ENCODE measurements at places on chromosomes 4 and X. TPM values are rescaled to one million over a fixed set of nuclear protein-coding genes. Genes with fewer than 3 reads are reported as not detected.
A peak's percentile ranks its signal among the peaks of the same experiment; 100 is the strongest.

SPANXD gene
- total RNA-seq, result not detected

- no peak for DNase-seq
These were observed 15.1 kb upstream of the GK start for GRCh38 chrX:30637874-30638815.

- no peak for DNase-seq
These were observed 229.7 kb upstream of the MBNL3 start for GRCh38 chrX:132718431-132718958.

DNA sequence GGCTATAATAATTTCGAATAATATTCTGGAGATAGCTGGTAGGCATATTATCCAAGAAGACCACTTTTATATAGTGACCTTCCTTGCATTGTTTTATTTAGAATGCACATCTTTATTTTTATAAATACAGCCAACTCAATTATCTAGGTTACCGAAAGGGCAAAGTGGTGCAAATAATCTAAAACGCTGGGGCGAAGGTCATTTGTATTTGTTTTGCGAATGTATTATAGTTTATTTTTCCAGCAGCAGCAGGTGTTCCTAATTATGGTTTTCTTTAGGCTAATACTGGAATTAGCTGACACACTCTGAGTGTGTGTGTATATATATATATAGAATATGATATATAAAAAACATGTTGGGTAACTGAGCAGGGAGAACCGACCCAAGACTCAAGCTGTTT, 48.1 kb upstream of the RAP2C start:
- no peak for DNase-seq

- DNase-seq, result no peak
These were observed 44.8 kb downstream of the RPS6KA3 start for GRCh38 chrX:20221902-20222301.

- no peak for DNase-seq
These were observed 46.7 kb downstream of the FSTL5 start for GRCh38 chr4:162117051-162117450.

RTL3 gene
- total RNA-seq, result not detected

DNA sequence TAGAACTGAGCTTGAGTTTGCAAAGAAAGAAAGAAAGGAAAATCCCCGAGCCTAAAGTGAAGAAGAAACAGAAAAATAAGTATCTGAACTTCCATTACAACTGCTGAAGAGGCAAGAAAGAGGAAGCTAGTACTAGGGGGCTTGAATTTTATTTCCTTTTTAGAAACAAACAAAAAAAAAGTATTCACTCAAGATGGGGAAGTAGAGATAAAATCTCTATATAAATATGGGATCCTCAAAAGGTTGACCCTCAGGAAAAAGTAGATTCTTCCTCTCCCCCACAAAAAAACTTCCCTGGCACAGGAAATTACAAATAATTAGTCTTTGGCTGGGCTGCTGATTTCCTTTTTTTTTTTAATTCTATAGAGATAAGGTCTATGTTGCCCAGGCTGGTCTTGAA, 16.0 kb downstream of the LRBA start:
- DNase-seq, result peak; percentile 44

SSX2B gene
- not detected for total RNA-seq

XG gene
- not detected for total RNA-seq

GRCh38 chrX:13212191-13212651, 107.6 kb downstream of the ATXN3L start:
- no peak for DNase-seq

ARR3 gene
- total RNA-seq, result not detected

CSAG1 gene
- not detected for total RNA-seq

All from B cell (primary cell).